ENCODE measurements at places on chromosomes 12 and 14.

GRCh38 chr14:74265301-74265965 is 26.2 kb downstream of the VSX2 start:
- DNase-seq: no peak

GRCh38 chr12:4796694-4797482 is 76.7 kb downstream of the GALNT8 start:
- no peak for DNase-seq

DNA sequence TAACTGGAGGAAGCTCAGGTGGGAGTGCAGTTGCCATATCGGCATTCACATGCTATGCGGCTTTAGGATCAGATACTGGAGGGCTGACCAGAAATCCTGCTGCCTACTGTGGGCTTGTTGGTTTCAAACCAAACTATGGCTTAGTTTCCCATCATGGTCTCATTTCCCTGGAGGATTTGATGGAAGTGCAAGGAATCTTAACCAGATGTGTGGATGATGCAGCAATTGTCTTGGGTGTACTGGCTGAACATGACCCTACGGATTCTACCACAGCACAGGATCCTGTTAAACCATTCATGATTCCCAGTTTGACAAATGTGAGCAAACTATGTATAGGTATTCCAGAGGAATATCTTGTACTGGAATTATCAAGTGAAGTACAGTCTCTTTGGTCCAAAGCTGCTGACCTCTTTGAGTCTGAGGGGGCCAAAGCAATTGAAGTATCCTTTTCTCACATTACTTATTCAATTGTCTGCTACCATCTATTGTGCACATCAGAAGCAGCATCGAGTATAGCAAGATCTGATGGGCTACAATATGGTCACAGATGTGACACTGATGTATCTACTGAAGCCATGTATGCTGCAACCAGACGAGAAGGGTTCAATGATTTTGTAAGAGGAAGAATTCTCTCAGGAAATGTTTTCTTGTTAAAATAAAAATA is 42.9 kb downstream of the RALGAPA1 start:
- no peak for DNase-seq

- DNase-seq: no peak
Observed at GRCh38 chr12:132373901-132374611, 44.7 kb upstream of the GALNT9 start.

- DNase-seq: no peak
Observed at GRCh38 chr14:104435147-104436046, 144.2 kb upstream of the C14orf180 start.

DNA sequence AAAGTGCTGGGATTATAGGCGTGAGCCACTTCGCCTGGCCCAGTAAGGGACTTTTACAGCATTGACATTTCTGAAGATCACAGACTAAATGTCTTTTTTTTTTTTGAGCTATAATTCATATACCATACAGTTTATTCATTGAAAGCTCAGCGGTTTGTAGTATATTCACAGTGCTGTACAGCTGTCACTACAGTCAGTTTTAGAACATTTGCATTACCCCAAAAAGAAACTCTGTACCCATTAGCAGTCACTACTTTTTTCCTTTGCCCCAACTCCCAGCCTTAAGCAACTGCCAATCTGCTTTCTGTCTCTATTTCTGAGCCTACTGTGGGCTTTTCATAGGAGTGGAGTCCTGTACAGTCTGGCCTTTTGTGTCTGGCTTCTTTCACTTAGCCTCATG is 8.2 kb downstream of the BRI3BP start:
- no peak for DNase-seq

- no peak for DNase-seq
Observed at GRCh38 chr14:42671636-42672035, 1065.0 kb downstream of the LRFN5 start.

DNA sequence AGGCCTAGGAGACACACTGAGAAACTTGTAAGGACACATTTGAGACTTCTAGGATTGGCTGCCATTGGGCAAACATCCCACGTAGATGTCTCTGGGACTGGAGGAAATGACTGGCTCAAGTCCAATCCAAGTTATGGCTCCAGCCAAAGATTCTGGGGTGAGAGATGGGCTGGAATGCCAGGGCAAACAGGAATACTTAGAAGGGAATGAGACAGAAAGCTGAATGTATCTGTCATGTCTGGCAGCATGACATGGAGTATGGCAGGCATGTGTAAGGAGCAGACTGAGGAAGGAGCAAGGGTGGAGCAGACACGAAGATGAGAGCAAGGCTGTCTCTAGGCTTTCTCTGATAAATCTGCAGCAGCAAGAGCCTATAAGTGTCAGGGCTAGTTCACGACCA is 209.2 kb downstream of the PHLDA1 start:
- no peak for DNase-seq

DNA sequence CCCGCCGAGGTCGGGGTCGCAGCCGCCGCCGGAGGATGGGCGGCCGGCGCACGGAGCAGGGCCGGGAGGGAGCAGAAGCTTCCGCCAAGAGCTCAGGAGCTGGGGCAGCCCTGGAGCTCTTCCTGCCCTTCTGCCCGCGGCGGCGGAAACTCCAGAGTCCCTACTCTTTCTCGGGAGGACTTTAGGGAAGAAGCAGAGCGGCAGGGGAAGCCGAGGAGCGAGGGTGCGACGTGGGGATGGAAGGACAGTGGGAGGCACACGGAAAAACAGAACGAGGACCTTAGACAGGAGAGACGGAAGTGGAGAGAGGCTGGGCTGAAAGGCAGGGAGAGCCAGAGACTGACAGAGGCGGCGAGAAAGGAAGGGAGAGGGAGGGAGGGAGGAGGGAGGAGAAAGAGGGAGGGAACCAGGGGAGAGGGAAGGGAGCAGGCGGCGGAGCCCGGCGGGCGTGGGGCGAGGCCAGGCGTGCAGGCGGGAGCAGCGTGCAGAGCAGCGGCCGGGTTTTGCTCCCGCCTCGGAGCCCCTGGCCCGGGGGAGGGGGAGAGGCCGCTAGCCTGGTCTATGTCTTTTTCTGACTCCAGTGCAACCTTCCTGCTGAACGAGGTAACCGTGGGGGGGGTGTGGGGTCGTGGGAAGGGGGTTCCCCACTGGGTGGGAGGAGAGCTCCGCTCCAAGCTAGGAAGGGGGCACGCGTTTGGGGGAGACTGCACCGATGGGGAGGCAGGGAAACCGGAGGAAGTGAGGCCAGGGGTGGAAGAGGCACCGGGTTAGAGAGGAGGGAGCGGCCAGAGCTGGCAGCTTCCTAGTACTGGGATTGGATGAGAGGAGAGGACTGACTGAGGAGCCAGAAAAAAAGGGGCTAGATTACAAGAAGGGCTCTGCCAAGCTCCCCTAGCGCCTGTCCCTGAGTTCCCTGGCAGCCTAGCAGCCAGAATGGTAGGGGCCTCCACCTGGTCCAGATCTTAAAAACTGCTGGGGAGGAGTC is 2.9 kb upstream of the CACNB3 start:
- DNase-seq: no peak

- DNase-seq: no peak
Observed at GRCh38 chr14:50333014-50333509, 20.9 kb downstream of the DMAC2L start.

GRCh38 chr12:50042693-50043092 is 14.7 kb upstream of the ASIC1 start:
- no peak for DNase-seq

DNA sequence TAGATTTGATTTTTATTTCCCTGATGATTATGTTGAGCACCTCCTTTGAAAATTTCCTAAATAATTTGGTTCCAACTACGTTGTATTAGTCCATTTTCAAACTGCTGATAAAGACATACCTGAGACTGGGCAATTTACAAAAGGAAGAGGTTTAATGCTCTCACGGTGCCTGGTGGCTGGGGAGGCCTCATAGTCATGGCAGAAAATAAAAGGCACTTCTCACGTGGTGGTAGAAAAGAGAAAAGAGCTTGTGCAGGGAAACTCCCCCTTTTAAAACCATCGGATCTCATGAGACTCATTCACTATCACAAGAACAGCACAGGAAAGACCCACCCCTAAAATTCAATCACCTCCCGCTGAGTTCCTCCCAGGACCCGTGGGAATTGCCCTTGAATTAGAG is 372.3 kb downstream of the RPL10L start:
- no peak for DNase-seq

DNA sequence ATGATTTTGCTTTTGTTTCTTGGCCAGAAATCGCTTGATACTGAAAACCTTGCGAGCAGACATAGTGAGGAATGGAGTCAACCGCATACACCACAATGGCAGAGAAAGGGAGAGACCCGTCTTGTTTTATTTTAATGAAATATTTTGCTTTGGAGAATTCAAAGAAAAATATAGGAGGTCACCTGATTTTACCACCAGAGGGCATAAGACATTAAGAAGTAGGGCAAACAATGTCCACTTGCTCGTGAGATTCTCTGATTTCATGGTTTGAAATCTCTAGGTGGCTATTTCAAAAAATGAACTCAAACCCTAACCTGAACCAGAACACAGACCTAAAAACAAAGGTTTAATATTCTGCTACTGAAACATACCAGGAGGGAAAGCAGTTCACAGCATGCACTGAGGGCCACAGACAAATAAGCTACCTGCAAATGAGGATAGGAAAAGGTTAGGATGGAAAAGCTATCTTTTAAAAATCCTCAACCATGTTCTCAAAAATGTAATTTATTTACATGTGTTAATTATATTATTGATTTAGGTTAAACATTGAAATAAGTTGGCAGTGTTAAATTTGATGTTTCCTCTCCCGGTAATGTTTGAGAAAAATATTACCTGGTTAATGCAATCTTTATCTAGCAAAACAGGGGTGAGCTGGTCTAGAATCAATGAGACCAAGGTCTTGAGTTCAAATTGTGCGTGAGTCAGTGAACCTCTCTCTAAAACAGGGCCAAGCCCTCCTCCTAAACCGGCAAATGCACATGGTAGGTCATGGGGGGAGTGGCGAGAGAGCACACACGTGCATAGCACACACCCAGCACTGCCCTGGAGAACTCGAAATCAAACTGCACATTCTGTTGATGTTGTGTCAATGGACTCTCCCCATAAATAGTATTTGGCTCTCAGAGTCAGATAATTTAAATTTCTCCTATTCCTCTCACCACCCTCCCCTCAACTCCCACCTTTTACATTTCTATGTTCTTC is 12.5 kb downstream of the IFNG-AS1 start:
- DNase-seq: no peak

DNA sequence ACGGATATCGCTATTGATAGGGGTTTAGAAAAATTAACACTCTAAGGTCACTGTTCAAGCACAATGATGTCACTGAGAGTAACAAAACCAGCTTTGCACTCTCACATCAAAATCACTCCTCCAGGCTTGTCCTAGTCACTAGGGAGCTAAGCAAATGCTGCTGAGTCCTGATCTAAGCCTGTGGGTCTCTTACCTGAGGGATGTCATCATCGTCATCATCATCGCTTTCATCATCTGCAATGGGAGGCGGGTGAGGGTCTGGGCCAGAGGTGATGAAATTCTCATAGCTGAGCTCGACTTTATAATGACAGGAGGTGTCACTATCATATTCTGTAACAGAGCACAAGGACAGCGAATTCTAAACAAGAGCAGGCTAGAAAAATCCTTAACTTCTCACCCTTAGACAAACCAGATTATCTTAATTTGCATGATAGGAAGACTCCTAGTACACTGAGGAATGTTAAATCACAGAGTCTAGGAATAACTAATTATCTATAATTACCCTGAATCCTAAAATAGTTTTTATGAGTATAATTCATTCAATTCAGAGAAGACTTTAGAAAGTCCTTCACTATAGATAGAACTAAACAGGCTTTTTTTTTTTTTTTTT is 83.0 kb downstream of the TRAFD1 start:
- no peak for DNase-seq

DNA sequence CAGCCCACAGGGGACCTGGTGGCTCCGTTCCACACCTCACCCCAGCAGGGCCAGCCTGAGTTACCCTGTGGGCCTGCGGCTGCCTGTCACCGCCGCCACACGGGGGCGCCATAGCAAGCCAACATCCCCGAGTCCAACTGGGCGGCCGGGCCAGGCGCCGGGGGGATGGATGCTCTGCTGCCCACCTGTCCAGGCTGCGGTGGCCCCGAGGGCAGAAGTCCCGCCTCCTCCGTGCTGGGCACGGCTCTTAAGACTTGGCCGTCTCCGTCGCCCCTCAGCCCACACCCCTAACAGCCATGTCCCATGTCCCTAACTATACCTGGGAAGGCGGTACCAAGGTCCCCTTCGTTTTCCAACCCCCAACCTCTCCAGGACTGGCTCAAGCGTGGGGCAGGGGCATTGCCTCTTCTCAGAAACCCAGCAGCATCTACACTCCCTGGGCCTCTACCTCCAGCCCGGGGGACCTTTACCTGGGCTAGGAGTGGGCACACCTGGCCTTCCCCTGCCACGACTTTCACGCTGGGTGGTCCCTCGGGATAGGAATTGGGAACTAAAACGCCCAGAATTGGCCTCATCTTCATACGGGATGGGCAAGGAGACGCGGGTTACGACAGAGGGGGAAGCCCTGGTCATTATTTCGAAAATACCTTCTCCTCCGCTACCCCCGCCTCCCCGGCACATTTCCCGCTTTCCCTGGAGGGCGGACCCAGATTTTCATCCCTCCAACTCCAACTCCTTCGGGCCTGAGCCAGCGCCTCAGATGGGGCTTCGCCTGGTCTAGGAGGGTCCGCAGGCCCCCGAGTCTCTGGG is 1.1 kb upstream of the CYP46A1 start:
- DNase-seq: peak; percentile 55

- no peak for DNase-seq
Observed at GRCh38 chr12:117761528-117762100, 207.2 kb downstream of the KSR2 start.

DNA sequence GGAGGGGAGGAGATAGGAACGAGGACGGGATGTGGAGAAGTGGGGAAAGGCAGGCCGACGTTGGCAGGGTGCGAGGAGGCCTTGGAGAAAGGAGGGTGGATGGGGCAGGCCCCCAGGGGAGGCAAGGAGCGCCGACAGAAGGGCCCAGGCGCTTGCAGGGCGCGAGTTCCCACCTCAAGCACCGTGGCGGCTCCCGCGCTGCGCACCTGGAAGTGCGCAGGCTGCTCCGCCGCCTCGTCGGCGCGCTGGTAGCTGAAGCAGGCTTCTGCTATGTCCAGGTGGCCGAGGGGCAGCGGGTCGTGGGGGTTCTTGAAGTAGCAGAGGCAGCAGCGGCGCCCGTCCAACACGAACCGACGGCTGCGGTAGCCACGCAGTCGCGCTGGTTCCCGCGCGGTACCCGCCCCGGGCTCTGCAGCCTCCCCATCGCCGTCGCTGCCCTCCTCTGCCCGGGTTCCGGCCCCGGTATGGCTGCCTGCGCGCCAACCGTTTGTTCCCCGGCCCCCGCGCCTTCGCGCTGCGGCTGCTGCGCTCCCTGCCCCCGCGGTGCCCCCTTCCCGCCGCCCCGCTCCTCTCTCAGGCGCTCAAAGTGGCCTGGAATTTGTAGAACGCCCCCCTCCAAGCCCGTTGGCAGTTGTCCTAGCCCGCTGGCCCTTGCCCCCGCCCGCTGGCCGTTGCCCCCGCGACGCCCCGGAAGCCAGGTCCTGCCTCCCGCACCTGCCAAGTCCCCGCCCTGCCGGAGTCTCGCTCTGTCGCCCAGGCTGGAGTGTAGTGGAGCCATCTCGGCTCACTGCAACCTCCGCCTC is 1.1 kb upstream of the ACTR6 start:
- peak; percentile 49 for DNase-seq

- DNase-seq: no peak
Observed at GRCh38 chr12:102993537-102993936, 36.1 kb downstream of the ASCL1 start.

- DNase-seq: no peak
Observed at GRCh38 chr12:89883630-89884389, 175.2 kb upstream of the ATP2B1 start.

- no peak for DNase-seq
Observed at GRCh38 chr12:45655743-45656142, 73.8 kb upstream of the ARID2 start.
